ENCODE measurements at places on chromosomes 13 and 19. TPM values are rescaled to one million over a fixed set of nuclear protein-coding genes. Genes with fewer than 3 reads are reported as not detected.
A peak's percentile ranks its signal among the peaks of the same experiment; 100 is the strongest.

Gene STOML3
- not detected for total RNA-seq

GRCh38 chr13:42075517-42075916 lies 27.1 kb downstream of the DGKH start:
- no peak for DNase-seq

- DNase-seq, result no peak
Measured at GRCh38 chr13:98065468-98065867, 77.4 kb upstream of the FARP1 start.

DNA sequence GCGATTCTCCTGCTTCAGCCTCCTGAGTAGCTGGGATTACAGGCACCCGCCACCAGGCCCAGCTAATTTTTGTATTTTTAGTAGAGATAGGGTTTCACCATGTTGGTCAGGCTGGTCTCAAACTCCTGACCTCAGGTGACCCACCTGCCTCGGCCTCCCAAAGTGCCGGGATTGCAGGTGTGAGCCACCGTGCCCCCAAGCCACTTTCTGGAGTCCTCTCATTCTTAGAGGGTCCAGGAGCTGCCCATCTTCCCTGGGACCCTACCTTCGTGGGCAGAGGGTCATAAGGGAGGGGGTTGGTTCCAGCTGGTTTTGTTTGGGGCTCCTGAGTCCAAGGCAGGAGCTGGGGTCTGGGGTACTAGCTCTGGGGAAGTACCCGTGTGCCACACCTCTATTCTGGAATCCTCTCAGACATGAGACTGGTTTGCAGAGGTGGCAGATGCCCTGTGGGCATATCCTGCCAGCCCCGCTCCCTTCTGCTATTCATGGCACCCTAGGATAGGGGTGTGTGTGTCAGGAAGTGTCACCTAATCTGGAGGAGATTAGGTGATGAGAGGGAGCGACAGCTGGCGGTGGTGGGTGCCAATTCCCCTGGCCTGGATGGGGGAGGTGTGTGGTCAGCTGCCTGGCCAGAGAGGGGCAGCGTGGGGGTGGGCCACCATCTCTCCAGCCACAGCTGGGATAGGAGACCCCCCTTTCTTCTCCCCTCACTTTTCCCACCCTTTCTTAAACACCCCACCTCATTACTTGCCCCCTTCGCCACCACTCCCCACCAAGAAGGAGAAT lies 2.1 kb downstream of the PRMT1 start:
- DNase-seq, result no peak

Gene PRTN3
- total RNA-seq, result not detected

DNA sequence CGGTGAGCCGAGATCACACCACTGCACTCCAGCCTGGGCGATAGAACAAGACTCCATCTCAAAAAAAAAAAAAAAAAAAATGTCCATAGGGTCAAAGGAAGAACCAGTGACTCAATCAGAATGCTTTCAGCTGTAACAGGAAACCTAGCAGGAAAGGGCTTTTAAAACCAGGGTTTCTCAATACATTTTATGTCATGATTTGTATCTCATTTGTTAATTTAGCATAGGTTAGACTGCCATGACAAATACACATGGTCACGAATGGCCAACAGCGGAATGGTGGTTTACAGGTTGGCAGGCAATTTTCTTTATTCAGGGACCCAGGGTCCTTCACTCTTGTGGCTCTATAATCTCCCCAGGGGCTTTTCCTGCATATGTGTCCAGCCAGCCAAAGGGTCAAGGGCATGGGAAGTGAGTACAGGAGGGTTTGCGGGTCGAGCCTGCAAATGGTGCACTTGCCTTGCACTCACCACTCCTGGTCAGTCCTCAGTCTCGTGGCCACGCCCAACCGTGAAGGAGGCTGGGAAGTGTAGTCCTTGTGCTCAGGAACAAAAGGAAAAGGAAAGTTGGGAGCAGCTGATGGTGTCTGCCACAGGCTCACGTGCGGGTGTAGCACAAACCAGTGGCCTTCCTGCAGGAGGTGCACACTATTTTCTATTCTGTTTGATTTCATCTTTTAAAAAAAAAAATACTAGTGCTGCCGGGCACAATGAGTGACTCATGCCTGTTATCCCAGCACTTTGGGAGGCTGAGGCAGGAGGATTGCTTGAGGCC lies 14.8 kb downstream of the DHX34 start:
- peak; percentile 89 for DNase-seq

Gene FXYD5
- total RNA-seq, result 14.2 TPM

Gene FFAR2
- not detected for total RNA-seq

GRCh38 chr19:54373781-54374631 lies 9.3 kb upstream of the LAIR1 start:
- DNase-seq, result no peak

DNA sequence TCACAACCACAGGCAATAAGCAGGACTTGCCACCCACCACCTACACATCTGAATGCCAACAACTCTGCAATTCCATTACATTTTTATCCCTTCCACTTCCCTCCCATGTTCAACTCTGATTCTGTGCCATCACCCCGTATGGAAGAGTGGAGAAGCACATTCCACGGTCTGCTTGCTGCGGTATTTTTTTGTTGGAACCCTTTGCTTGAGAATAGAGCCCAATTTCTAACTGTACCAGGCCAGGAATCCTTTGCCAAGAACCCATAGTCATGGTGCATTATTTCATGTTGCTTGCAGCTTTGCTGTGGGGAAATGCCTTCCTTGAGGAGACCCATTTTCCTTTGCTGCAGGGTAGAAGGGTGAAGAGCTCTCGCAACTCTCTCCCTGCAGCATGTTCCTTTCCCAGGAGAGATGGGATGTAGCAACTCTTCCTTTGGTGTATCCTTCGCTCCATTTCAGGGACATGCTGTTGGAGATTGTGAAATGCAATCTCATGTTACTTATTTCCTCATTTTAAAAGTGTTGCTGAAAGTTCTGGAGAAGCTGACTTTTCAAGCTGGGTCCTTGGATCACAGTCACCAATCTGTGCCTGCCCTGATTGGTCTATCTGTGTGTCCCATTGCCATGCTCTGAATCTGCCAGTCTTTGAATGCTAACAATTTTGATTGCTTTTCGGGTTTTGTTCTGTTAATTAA lies 69.8 kb upstream of the STARD13 start:
- DNase-seq, result no peak

DNA sequence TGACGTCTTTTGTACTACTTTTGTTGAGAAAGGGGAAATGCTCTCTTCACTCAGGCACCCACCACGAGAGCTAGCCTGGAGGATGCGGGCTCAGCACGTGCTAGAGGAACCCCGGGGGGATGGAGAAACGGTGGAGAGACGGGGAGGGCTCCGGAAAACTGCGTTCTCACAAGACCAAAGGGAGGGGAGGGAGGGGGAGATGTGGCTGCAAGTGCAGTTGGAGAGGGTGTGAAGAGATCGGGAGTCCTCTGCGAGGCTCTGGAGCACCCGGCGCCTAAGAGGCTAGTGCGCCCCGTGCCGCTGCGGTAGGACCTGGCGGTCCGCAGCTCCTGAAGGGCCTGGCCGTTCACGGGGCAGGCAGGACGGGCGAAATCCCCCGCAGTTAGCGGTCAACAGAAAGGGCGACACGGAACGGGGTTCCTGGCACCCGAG lies 43.4 kb upstream of the XPO4 start:
- peak; percentile 24 for DNase-seq

Gene ZNF667
- total RNA-seq, result 1.5 TPM

DNA sequence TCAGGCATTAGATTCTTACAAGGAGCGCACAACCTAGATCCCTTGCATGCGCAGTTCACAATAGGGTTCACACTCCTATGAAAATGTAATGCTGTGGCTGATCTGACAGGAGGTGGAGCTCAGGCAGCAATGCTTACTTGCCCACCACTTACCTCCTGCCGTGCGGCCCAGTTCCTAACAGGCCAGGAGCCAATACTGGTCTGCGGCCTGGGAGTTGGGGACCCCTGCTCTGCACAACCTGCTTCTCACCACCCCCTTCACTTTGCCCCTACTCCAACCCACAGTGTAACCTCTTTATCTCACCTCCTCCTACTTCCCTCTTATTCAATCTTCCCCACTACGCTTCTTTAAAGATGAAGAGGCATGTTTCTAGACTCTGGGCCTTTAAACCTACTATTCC lies 240.2 kb downstream of the RGCC start:
- no peak for DNase-seq

Gene GPR183
- total RNA-seq, result 0.40 TPM

Gene SHISA7
- not detected for total RNA-seq

DNA sequence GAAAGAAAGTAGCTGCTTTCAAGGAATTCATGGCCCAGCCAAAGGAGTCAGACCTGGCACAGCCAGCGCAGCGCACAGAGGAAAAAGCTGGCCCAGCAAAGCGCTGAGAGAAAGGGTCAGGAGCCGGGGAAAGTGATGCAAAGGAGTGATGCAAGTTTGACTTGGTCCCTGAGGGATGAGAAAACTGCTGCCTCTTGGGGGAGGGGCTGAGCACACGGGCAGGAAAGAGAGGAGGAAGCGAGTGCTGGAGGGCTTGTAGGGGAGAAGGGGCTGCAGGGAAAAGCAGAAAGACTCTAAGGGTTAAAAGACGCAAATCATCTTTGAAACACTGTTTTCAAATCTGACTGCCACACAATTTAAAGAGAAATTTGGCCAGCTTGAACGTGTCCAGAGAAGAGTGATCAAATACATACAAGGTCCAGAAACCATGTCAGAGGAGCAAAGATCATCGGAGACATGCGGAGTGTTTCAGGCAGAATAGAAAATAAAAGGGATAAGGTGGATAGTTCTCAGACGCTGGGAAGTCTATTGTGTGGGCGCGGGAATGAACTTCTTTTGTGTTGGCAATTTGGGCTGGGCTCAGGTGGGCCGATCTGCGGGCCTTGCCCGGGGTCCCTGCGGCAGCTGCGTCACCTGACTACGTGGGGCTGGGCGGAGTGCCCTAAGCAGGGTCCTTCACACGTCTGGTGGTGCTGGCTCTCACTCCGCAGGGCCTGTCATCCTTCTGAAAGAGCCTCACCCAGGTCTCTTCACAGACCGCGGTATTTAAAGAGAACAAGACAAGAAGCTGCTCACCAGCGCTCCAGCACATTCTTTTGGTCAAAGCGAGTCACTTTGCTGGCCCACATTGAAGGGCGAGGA lies 18.1 kb downstream of the N4BP2L1 start:
- no peak for DNase-seq

Gene RASGRP4
- not detected for total RNA-seq

- DNase-seq, result no peak
Measured at GRCh38 chr19:45061965-45062364, 14.3 kb downstream of the ZNF296 start.

GRCh38 chr19:12785431-12786031 lies 5.8 kb upstream of the JUNB start:
- DNase-seq, result no peak
